ENCODE measurements at places on chromosomes 5 and 9.

DNA sequence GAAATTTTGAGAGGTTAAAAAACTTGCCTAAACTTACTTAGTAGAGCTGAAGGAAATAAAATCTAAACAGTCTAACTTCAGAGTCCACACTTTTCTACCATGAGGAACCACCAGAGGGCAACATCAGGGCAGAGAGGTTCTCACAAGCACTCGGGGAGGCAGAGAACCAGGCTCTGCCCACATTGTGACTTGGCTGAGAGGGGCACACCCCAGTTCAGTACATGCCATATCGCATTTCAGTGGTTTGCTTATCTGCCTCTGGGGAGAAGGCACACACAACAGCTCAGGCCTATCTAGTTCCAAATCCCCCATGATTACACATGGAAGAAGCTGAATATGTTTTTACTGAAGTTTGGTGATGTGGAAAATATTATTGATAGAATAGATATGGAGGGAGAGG, 49.2 kb downstream of the EQTN start:
- DNase-seq = no peak

GRCh38 chr9:114007991-114008666, 70.0 kb downstream of the AMBP start:
- DNase-seq = no peak

GRCh38 chr5:10933121-10933520, 172.1 kb upstream of the DAP start:
- no peak for DNase-seq

- DNase-seq = no peak
Measured at GRCh38 chr5:112344540-112344939, 74.5 kb downstream of the EPB41L4A start.

DNA sequence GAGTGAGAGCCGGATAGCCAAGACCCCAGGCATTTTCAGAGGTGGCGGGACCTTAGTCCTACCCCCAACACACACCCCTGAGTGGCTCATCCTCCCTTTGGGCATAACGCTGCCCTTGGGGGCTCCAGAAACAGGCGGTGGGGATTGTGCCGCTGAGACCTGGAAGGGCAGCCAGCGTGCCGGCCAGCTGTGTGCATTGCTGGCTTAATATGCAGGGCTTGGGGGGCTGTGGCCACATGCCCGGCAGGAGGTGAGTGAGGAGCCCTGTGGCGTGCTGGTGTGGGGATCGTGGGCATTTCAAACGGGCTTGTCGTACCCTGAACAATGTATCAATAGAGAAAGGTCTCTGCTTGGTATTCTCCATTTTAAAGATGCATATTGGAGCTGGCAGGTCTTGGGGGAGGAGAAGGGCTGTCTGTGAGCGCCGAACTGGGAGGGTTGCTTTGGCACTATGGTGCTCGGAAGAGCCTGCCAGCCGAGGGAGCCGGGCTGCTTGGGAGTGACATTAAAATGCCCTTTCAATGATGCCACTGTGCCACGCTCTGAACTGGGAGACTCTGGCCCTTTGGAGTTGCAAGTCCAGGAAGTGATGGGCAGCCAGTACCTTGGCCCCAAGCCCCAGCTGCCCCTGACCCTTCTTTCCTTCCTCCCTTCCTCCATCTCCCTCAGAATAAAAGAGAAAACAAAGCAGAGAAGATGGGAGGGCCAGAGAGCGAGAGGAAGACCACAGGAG, 11.2 kb upstream of the OLFM1 start:
- no peak for DNase-seq

DNA sequence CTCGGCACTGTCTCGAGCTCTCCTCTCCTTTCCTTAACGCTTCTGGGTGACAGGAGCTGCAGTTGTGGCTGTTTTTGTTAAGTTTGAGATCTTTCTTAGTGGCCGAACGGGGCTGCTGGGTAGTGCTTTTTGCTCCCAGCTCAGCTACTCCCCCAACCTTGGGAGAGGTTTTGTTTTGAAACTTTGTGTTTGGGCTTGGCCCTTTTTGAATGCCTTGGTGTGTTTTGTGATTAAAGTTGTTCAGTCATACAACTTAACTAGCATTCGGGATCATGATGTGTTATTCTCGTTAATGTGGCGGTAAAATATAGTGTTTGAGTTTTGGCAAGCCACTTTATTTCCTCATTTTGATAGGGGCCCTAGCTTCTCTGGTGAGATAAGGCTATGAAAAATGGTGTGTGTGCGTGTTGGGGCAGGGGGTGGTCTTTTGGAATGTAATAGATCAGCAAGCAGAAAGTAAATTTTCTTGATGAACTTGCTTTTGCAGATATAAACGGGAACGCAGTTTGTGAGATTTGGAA, 1.1 kb downstream of the KDM3B start:
- DNase-seq = no peak

DNA sequence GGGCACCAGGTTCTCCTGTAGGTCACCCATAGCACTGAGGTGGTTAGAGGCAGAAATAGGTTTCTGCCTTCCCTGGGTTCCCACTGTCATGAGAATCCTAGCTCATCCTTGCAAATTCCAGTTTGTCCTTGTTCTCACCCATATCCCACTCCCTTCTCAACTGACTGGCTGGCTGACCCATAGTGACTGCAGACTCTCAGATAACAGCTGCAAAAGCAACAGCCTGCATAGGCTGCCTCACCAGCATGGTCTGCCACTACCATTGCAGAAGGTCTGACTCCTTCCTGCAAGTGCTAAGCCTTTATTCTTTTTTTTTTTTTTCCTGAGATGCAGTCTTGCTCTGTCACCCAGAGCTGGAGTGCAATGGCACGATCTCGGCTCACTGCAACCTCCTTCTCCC, 194.0 kb downstream of the SEMA6A start:
- no peak for DNase-seq

GRCh38 chr9:26551451-26551850, 341.2 kb downstream of the CAAP1 start:
- DNase-seq = no peak

DNA sequence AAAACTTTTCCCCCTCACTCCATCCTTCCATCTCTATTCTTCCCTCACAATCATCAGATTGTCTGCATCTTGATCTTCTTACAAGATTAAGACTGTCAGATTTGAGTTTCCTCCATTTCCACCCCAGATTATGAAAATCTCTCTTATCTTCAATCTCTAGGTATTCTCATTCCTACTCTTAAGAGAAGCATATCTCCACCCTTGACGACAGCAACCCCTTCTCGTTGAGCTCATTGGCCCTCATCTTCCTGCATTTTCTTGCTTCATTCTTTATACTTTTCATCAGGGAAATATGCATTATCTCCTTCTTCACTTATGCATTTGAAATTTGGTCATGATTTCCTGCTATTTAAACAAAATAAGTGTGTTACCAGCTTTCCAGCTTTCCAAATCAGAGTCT, 301.3 kb downstream of the DNAH5 start:
- no peak for DNase-seq

DNA sequence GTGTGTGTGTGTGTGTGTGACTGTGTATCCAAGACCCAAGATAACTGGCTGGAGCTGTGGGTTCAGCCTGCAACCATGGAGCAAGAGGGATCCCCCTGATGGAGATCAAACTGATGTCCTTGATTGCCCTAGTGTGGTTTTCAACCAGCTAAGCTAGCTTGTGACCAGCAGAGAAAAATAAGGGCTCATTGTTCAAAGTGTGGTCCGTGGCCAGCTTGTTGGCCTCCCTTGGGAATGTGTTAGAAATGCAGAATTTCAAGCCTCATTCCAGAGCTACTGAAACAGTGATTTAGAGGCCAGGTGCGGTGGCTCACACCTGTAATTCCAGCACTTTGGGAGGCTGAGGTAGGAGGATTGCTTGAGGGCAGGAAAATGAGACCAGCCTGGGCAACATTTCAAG, 79.9 kb downstream of the ACER2 start:
- no peak for DNase-seq

DNA sequence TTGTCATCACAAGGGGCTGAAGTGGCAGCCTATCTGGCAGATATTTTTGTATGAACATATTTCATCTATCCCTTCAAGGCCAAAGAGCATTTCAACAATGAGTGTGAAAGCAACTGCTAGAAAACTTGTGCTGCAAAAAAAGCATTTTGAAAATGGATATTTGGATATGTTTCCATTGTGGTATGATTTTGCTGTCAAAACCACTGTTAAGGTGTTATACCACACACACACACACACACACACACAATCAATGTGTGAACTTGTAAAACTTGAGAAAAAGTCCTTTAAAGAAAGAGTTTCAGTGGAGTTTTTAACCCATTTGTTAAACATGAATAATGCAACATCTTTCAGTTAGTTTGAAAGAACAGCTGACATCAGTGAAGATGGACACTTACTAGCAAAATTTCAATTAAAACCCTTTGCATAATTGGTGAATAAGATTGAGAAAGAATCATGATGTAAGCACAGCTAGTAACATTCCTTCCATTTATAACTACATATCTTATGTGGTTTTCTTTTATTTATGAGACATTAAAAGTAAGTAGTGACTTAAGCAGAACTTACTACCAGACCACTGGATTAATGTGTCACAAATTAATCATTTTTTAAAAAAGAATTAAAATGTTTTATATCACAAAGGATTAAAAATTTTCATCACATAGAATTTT, 182.6 kb upstream of the GNA14 start:
- DNase-seq = no peak

GRCh38 chr5:119171686-119172085, 100.8 kb downstream of the DMXL1 start:
- no peak for DNase-seq

DNA sequence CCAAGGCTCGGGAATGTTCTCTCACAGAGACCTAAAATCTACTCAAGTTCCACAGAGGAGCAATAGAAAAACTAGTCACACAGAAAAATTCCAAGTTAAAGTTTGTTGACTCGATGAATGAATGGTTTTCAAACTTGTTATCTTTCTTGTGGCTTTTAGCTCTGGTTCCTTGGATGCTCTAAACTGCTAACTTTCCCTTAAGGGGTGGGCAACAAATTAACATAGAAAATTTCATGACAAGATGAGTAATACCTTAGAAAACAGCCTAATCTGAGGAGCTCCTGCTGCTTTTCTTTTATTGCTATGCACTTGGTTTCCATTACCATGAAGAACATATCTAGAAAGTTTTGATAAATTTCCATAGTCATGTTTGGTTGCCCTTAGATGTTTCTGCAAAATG, 100.2 kb upstream of the CCDC112 start:
- no peak for DNase-seq

DNA sequence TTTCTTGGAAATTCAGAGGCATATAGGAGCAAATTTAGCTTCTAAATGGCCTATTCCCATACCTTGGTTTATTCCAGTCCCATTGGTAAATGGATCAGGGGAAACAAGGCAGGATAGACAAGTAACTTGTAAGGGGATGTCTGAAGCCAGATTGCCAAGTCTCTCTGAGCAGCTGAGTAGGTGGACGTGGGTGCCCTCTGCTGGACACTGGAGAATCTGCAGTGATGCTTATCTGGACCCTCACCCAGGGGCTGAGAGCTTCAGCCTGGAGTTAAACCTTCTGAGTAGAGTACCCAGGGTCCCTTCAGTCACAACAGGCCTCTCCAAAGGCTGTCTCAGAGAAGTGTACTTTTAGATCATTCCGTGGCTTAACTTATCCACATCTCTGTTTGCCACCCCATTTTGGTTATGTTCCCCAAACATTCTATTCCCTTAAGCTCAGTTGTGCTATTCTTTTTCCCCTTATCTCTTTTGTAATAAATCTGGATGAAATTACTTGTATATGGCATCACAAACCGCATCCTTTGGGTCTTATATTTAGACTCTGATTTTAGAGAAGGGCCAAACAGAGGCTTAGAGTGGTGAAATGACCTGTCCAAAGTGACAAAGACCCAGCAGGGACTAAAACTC, 218.3 kb upstream of the GLRA1 start:
- peak; percentile 11 for DNase-seq

DNA sequence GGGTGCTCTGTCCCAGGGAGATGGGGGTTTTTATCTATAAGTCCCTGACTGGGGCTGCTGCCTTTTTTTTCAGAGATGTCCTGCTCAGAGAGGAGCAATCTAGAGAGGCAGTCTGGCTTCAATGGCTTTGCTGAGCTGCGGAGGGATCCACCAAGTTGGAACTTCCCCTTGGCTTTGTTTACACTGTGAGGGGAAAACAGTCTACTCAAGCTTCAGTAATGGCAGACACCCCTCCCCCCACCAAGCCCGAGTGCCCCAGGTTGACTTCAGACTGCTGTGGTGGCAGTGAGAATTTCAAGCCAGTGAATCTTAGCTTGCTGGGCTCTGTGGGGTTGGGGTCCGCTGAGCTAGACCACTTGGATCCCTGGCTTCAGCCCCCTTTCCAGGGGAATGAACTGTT, 375.8 kb downstream of the RAB3C start:
- DNase-seq = no peak

DNA sequence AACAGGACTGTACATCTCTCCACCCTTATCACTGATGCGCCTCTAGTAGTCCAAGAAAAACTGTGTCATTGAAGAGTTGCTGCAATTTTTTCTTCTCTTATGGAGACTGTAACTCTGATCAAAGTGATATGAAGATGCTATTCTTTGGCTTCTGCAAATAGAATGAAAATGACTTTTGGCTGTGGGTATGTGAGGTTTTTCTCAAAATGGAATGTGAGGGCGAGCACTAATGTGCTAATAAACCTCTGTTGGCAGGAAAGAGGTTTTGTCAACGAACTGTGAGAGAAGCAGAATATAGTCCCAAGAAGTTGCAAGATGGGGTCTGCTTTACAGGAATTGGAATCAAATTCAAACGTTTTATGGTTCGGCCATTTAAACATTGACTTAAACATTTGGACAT, 252.0 kb upstream of the GAS1 start:
- DNase-seq = no peak

DNA sequence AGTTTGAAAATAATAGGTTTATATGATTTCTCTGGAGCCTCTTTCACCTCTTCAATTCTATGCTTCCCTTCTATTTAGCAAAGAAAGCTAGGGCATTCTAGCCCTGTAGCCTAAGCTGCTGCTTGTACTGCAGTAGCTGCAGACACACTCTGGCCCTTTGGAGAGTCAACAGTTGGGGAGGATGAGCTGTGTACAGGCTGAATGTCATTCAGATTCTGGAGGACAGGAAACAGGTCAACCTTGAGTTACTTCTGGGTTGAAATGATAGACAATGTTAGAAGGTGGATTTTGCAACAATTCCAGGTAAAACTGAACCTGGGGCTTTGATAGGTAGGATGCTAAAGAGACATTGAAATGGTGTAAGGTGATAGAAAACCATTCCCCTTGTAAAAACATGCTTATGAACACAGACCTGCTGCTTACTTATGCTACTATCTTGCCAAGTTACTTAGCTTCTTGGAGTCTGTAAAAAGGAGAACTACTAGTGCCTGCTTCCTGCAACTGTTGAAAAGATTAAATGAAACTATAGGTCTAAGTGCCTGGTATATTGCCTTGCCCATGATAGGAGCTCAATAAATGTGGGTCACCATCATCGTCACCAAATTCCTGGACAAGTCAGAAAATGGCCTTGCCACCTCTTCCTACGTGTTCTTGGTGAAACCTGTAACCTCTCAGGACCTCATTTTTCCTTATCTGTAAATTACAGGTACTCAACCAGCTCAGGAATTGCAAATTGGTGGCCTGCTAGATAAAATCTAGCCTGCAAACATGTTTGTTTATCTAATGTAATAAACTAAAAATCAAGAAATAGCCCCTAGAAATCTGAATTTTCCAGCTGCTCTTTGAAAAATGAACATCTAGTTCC, 83.7 kb downstream of the GALNT10 start:
- no peak for DNase-seq

- no peak for DNase-seq
Measured at GRCh38 chr5:139094154-139095131, 103.7 kb downstream of the SIL1 start.
